Calu3 (cell line): ENCODE measurements at places on chromosomes 1 and 21.

GRCh38 chr1:245486775-245487470 is 332.1 kb downstream of the KIF26B start:
- no peak for DNase-seq

GRCh38 chr1:63877816-63878215 is 104.0 kb downstream of the ROR1 start:
- DNase-seq, result peak; percentile 67

GRCh38 chr1:53410100-53410541 is 49.1 kb upstream of the DMRTB1 start:
- no peak for DNase-seq

- DNase-seq, result no peak
Observed at GRCh38 chr1:200299571-200299970, 110.3 kb downstream of the ZNF281 start.

- DNase-seq, result no peak
Observed at GRCh38 chr1:228100822-228101613, 2.1 kb downstream of the C1orf35 start.

DNA sequence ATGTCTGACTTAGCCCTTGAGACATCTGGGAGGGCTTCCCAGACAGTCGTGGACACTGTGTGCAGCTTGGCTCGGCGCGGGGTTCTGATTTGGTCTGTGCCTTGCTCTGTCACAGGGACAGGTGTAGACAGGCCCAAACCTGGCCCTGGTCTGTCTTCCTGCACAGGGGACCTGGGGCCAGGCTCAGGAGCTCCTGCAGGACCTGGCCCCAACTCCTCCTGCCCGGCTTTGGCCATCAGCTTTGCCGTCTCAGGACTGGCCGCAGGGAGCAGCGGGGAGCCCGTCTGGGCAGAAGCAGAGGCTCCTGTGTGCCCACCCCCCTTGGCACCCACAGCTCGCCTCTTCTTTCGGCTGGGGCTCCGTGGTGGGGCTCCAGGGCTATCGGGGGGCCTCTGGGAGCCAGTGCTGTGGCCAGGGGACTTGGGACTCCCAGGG is 1.7 kb downstream of the PERM1 start:
- no peak for DNase-seq

- peak; percentile 75 for DNase-seq
Observed at GRCh38 chr1:218755128-218755527, 410.0 kb downstream of the TGFB2 start.

- peak; percentile 43 for DNase-seq
Observed at GRCh38 chr1:176466514-176466913, 3.5 kb downstream of the PAPPA2 start.

DNA sequence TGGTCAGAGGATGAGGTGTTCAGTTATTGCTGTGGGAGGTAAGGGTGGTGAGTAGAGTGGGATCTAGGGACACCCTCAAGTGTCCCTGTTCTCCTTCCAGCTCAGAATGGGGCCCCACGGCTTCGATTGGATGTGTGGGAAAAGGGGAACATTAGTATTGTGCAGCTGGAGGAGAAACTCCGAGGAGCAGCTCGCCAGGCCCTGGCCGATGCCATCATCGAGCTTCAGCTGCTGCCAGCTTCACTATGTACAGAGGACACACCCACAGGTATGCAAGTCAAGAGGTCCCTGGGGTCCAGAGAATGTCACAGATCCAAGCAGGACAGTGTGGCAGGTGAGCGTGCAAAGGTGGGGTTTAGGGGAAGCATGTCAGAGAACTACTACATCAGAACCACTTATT is 13.9 kb downstream of the HYI start:
- no peak for DNase-seq

- no peak for DNase-seq
Observed at GRCh38 chr1:153526132-153526543, 9.7 kb downstream of the S100A6 start.

DNA sequence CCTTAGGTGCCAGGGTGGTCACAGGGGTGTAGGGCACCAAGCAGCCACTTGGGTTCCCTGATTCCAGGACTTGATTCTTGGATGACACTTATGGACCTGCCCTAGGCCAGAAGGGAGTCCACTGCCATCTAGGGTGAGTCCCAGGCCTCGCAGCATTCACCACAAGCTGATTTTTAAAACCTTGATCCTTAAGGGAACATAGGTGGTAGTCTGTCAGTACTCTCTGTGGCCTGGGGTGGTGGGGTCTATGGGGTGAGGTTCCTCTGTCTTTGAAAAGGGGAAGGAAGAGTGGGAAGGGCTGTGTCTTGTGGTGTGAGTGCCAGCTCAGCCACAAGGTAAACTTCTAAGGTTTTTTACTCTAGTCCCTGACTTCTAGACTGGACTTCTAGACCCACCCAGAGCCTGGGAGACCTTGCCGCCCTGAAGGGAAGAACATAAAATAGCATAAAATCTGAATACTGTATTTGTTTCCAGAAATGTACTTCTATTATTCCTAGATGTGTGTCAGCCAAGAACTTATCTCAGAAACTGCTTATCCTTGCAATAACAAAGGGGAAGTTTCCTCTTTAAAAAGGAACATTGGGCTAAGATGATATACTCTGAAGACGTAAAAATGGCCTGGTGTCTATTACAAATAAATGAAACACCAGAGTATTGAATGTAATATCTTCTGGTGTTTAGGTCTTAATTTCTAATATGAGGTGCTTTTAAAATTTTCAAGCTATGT is 757.3 kb downstream of the LTN1 start:
- DNase-seq, result no peak

GRCh38 chr1:154867841-154868605 is 2.1 kb downstream of the KCNN3 start:
- no peak for DNase-seq

- DNase-seq, result no peak
Observed at GRCh38 chr1:41363591-41364320, 2.5 kb downstream of the FOXO6 start.

DNA sequence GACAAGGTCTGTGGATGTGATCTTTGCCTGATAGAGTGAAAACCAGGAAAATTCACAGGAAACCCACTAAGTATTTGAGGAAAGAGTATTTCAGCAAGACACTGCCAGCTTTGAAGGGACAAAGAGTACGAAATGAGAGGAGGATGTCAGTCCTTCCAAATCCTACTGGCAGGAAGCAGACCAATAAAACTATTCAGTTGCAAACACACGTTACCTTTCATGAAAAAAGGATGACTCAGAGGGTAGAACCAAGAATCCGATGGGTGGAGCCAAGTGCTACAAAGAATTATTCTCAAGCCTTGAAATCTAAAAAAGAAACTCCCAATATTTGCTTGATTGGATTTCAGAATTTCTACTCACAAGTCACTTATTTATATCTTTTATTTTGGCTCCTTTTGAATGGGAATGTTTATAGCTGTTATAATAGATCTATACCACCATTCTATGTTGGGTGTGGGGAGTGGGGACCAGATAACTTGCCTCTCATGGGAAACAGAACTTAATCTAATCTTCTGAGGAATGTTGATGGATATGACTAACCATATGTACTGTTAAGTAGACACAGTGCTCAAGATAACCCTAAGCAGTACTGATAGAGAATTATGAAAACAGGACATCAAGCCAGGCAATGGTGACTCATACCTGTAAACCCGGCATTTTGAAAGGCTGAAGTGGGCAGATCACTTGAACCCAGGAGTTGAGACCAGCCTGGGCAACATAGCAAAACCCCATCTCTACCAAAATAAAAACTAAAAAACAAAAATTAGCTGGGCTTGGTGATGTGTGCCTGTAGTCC is 19.3 kb upstream of the HEATR1 start:
- DNase-seq, result no peak

DNA sequence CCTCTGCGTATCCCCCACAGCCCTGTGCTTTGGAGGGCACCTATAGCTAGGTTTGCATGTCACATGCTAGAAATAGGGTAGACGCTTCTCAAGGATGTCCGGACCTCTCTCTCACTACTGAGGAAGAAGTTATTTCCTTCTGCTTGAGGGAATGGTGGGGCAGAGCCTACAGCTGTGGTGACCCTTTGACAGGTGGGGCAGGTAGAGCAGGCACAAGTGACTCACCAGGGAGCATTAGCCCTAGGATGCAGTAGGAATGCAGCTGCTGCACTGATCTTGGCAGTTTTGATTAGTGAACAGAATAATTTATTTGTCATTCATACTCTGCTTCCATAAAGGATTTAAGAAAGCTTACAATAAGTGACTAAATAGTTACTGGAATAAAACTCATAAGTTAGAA is 129.6 kb upstream of the HOOK1 start:
- DNase-seq, result no peak

DNA sequence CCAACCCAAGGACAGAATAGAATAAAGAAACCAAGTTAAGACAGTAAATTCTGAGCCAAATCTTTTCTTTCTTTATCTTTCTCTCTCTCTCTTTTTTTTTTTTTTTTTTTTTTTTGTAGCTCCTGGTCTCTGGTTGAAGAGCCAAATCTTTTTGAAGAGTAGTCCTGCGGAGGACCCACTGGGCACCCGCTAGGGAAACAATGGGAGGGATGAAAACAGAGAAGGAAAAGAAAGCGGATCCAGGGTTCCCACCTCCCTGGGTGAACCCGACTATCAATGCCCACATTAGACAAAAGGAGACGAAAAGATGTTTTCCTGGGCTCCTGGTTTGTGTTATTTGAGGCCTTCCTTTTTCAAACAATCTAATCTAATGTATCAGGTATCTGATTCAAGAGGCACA is 49.8 kb upstream of the FBXO28 start:
- no peak for DNase-seq

DNA sequence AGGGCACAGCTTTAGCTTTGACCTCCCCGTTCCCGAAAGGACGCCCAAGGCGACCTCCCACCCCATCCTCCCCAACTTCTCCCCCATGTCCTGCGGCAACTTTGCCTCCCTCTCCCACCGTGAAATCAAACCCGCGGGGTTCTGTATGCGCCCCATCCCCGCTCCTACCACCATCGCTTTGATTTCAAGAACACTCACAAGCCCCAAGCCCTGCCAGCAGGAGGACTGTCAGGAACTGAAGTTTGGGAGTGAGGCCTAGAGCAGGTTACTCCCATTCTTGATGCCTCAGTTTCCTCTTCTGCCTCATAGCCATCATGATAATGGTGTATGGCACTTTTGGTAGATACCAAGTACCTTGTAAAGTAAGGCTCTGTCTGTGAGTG is 2.3 kb downstream of the PTPRU start:
- DNase-seq, result no peak

- DNase-seq, result no peak
Observed at GRCh38 chr1:68178821-68179490, 53.4 kb downstream of the WLS start.

- DNase-seq, result no peak
Observed at GRCh38 chr21:41478319-41479177, 29.4 kb downstream of the TMPRSS2 start.

DNA sequence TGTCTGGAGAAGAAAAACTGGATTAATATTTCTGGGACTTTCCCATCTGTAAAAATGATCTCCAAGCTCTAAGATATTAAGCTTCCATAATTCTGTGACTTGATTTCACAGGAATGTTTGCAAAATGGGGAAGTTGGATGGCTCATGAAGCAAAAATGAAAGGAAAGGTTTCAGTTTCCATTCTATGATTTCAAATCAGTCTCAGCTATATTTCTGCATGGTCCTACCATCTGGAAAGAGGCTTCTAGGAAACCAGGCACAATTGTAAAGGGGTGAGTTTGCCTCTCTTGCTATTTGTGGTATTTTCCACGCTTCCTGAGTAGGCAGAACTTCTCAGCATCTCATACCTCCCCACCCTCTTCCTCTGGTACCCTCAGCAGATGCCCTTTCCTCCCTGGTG is 22.4 kb upstream of the ACTN2 start:
- no peak for DNase-seq

- DNase-seq, result peak; percentile 36
Observed at GRCh38 chr1:39387452-39387851, 104.0 kb upstream of the BMP8A start.

- DNase-seq, result no peak
Observed at GRCh38 chr1:30526652-30527345, 196.6 kb downstream of the MATN1 start.

GRCh38 chr1:164320790-164321731 is 237.9 kb upstream of the PBX1 start:
- DNase-seq, result no peak

DNA sequence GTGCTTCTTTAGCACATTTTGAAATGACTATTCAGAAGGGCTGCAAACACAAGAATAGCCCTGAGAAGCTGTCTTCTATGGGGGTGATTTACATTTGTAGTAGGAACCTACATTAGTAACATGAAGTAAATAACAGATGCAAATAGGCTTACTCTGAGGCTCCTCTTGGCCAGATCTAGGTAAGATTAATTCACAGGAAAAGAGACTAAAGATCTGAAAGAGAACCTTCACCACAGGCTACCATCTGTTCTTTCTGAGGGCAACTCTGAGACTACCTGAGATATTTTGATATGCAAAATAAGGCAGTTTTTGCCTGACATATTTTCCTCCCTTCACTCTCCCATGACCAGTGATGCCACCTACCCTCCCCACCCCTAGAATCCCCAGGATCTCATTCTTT is 1267.8 kb downstream of the PLA2G4A start:
- DNase-seq, result no peak

- DNase-seq, result no peak
Observed at GRCh38 chr1:53043271-53043670, 18.7 kb upstream of the PODN start.

- DNase-seq, result no peak
Observed at GRCh38 chr1:52887483-52887882, 34.1 kb downstream of the ECHDC2 start.

GRCh38 chr21:15355066-15355465 is 290.3 kb upstream of the NRIP1 start:
- DNase-seq, result no peak

- DNase-seq, result no peak
Observed at GRCh38 chr1:177300431-177300830, 129.7 kb downstream of the BRINP2 start.

GRCh38 chr21:41508415-41509144 is 622 bp upstream of the TMPRSS2 start:
- DNase-seq, result no peak

DNA sequence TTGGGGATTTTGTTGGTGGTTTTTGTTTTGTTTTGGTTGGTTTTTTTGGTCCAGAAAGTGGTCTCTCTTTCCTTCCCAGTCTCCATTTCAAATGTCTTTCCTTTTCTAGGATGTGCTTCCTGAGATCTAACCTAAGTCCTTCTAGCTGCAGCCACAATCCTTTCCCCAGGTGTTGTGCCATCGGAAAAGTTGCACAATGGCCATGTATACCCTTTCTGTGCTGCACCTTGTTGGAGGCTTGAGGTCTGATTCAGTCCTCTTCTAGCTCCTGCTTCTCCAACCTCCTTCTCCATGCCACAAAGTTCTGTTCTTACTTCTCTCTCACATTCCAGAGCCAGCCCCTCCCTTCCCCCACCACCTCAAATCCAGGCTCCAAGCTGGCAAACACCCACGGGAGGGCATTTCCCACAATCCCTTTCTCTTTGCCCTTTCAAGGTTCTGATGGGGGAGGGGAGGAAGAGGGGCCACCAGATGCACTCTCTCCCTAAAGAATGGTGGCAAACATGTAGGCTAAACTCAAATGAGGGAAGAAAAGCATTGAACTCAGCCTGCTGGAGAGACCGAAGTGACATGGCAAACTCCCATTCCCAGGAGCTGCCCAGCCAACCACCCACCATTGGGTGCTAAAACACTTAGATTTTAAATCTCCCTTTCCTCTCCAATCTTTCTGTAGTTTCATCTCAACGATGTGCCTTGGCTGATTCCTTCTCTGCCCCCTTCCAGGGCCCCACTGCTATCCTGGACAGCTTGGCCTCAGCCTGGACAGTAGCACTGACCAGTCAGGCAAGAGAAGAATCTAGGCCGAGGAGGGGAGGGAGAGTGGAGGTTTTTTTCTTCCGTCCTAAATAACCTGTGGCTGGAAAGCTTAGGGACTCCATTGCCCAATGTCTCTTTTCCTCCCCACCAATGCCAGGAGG is 2.9 kb downstream of the KCNJ10 start:
- no peak for DNase-seq

- DNase-seq, result no peak
Observed at GRCh38 chr21:30997541-30997940, 40.7 kb downstream of the KRTAP19-8 start.

GRCh38 chr21:15219894-15220293 is 155.1 kb upstream of the NRIP1 start:
- peak; percentile 5 for DNase-seq
